ENCODE measurements at places on chromosomes 6 and 20.

- DNase-seq = no peak
These were observed 327.6 kb upstream of the CNR1 start for GRCh38 chr6:88493717-88494116.

GRCh38 chr20:63735859-63736718, at the start of gene LIME1:
LIME1 (plus strand) TSS chr20:63736664; CDS start chr20:63737550, 886 bp downstream.
- DNase-seq = no peak

- DNase-seq = no peak
These were observed 116.8 kb downstream of the ARHGAP18 start for GRCh38 chr6:129593233-129593564.

GRCh38 chr20:45913116-45913515, 1.2 kb upstream of the PLTP start:
- no peak for DNase-seq

- no peak for DNase-seq
These were observed 7.7 kb upstream of the TMEM181 start for GRCh38 chr6:158552055-158552795.

- no peak for DNase-seq
These were observed 7.8 kb downstream of the RBCK1 start for GRCh38 chr20:415820-416322.

- no peak for DNase-seq
These were observed 46.1 kb upstream of the CCN6 start for GRCh38 chr6:112007805-112008204.

GRCh38 chr20:56855708-56856107, 226.6 kb downstream of the TFAP2C start:
- no peak for DNase-seq

- DNase-seq = no peak
These were observed 387.5 kb downstream of the HACE1 start for GRCh38 chr6:104472021-104472901.

- DNase-seq = no peak
These were observed 7.7 kb downstream of the NTSR1 start for GRCh38 chr20:62716198-62716940.

- no peak for DNase-seq
These were observed 2.8 kb downstream of the FOXS1 start for GRCh38 chr20:31842471-31843157.

All from HFF-Myc (cell line).